NCI-H2081 (cell line): ENCODE measurements at places on chromosomes 2 and 18.

DNA sequence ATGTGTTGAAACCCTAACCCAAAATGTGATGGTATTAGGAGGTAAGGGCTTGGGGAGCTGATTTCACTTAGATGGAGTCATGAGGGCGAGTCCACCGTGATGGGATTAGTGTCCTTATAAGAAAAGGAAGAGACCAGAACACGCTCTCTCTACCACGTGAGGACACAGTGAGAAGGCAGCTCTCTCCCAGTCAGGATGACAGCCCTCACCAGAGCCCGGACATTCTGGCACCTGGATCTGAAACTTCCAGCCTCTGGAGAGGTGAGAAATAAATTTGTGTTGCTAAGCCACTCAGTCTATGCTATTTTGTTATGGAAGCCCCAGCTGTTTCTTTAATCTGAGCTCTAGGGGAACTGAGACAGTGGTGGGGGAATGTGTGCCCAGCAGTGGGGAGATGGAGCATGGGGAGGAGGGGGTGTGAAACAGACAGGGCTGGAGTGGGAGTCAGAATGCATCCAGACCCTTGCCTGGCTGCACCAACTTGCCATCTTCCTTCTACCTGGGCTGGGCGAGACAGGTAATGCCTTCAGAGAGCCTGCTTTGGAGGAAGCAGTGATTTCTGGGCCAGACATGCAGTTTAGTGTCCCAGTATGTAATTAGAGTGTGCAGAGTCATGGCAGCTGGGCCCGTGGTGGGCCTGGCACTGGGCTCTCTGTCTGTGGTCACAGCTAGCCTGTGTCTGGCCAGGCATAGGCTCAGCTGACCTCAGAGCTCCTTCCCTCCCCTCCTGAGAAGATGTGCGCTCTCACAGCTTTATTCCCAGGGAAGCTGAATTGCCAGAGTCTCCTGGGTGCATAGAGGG lies 38.1 kb downstream of the RHOB start:
- no peak for DNase-seq

GRCh38 chr2:135168204-135168856 lies 116.2 kb downstream of the RAB3GAP1 start:
- DNase-seq, result no peak

DNA sequence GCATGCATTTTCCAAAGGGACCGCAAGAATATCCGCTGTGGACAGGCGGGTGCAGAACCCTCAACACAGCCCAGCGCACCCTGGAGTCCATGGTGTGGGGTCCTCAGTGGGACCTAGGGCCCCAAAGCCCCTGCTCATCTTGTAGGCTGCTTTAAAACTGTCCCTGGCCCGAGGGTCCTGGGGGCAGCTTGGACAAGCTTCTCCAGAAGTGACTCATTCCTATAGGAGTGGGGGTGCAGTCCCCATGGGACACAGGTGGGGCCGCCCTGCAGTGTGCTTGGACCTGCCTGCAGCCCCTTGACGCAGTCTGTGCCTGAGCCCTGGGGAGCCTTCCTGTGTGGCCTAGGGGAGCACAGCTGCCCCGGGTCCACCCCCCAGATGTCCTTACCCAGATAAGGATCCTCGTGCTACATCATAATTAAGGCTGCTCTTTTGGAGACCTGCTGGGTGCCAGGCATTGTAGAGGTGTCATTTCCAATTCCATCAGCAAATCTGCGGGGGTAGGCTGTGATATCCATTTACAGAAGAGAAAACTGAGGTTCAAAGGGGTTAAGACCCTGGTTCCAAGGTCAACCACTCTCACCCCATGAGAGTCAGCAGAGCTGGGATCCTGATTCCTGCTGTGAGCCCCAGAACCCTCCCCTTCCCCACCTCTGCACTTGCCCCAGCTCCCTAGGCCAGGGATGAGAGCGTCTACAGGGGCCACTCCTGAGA lies 1.7 kb upstream of the HS6ST1 start:
- DNase-seq, result no peak

DNA sequence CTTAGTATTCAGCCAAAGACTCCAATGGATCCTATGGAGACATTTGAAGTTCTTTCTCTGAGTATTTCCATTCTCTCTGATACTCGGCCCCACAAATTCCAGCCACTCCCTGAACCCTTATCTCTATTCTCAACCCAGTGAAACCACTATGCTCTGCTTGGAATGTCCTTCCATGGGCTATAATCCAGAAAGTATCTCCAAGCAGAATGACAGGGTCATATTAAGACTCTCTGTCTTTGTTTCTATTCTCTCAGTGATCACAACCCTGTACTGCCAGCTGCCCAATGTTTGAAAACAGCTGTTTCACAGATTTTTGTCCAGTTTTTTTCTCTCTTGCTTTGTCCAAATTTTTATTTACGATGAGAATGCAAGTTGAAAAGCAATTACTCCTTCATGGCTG lies 21.9 kb downstream of the CHMP3 start:
- DNase-seq, result no peak

- no peak for DNase-seq
Observed at GRCh38 chr2:105176429-105176828, 65.1 kb upstream of the GPR45 start.

- DNase-seq, result no peak
Observed at GRCh38 chr2:128681507-128681906, 362.8 kb upstream of the HS6ST1 start.

- no peak for DNase-seq
Observed at GRCh38 chr18:51044928-51045585, 15.0 kb downstream of the SMAD4 start.

GRCh38 chr2:238227587-238228032 lies 12.2 kb downstream of the HES6 start:
- DNase-seq, result no peak

GRCh38 chr2:201093573-201093972 lies 21.8 kb downstream of the NDUFB3 start:
- DNase-seq, result no peak

DNA sequence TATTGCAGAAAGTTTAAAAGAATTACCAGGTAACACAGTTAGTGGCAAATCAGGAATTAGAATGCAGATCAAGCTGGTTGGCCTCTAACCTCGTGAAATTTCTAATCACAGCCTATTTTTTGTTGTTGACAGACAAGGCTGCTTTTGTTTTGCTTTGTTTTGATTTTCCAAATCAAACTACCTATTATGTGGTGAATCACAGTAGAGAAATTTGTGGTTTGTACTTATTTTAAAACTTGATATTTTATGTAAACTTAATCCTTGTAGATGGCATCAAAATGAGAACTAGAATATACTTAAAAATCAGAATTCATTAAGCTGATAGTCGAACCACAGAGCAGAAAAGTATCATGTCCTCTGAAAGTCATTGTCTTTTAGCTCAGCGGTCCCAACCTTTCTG lies 258.1 kb downstream of the CTNNA2 start:
- DNase-seq, result no peak

- no peak for DNase-seq
Observed at GRCh38 chr2:224517963-224518362, 67.2 kb downstream of the CUL3 start.

- no peak for DNase-seq
Observed at GRCh38 chr2:86194751-86195054, 559 bp downstream of the IMMT start.

- no peak for DNase-seq
Observed at GRCh38 chr2:238786379-238786778, 61.5 kb upstream of the TWIST2 start.

- DNase-seq, result no peak
Observed at GRCh38 chr2:98580656-98581284, 27.5 kb downstream of the COA5 start.

DNA sequence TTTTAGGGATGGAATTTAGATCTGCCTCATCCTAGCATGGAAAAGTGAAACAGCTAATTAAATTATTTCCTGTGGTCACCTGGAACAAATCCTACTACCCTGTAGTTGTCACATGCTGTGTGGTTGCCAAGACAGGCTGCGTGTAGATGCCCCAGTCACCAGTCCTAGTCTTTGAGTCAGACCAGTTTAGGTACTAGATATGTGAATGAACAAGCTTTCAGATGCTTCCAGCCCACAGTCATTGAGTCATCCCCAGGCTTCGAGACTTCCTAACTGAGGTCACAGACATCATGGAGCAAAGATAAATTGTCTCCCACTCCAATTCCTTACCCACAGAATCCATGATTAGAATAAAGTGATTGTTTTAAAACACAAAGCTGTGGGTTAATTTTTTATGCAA lies 35.8 kb upstream of the GRB14 start:
- DNase-seq, result no peak

DNA sequence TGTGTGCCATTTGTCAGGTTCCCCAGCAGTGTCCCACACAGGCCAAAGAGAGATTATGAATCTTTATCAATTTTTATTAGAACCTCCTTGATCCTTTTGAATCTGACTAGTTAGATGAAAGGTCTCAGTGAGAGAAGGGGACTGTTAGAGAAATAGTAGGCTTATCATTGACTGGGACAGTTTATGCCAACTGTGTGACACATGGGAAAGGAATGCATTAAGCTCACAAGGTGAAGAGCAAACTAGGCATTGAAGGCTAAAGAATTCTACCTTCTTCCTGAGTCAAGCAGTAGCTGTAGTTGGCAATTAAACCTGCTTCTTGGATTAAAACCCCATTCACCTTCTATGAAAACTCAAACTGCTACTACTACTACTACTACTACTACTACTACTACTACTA lies 389.6 kb upstream of the CDH19 start:
- DNase-seq, result no peak

DNA sequence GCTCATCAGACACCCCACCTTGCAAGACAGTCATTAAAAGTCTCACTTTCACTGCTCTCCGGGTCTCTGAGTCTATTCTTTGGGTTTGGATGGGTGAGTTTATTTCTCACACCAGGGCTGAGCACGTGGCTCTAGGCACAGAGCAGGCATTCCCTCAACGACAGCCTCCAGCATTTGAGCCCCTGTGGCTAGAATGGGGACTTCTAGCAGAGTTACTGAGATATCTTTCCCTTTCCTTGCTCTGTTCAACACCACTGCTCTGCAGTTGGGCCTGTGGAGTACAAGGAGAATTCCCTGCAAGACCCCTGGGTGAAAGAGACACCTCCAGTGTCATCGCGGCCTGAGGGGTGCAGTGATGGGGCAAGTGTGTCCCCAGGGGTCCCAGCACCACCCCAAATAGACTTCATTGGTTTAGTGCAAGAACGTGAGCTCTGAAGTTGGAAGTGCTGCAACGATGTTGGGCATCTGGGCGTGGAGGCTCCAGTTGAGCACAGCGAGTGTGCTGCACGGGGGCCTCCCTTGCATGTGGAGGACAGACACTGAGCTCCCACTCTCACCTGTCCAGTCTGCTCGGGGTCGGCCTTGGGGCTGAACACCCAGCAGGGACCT lies 184.1 kb upstream of the HS6ST1 start:
- DNase-seq, result no peak

- DNase-seq, result no peak
Observed at GRCh38 chr2:142531377-142531776, 346.1 kb upstream of the KYNU start.

GRCh38 chr18:39602131-39602530 lies 2036.5 kb upstream of the CELF4 start:
- DNase-seq, result no peak

- DNase-seq, result no peak
Observed at GRCh38 chr2:237692601-237693290, 65.4 kb downstream of the LRRFIP1 start.

GRCh38 chr2:173513107-173513727 lies 158.5 kb downstream of the CDCA7 start:
- DNase-seq, result no peak

DNA sequence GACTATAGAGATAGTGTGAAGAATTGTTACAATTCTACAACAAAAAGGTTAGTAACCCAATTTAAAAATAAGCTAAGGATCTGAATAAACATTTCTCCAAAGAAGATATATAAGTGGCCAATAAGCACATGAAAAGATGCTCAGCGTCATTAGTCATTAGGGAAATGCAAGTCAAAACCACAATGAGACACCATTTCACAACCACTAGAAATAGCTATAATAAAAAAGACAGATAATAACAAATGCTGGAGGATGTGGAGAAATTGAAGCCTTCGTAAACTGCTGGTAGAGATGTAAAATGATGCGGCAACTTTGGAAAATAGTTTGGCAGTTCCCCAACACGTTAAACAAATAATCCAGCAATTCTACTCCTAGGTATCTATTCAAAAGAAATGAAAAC lies 366.5 kb upstream of the POU3F3 start:
- DNase-seq, result no peak

GRCh38 chr2:168849610-168850009 lies 40.6 kb downstream of the SPC25 start:
- DNase-seq, result peak; percentile 20

DNA sequence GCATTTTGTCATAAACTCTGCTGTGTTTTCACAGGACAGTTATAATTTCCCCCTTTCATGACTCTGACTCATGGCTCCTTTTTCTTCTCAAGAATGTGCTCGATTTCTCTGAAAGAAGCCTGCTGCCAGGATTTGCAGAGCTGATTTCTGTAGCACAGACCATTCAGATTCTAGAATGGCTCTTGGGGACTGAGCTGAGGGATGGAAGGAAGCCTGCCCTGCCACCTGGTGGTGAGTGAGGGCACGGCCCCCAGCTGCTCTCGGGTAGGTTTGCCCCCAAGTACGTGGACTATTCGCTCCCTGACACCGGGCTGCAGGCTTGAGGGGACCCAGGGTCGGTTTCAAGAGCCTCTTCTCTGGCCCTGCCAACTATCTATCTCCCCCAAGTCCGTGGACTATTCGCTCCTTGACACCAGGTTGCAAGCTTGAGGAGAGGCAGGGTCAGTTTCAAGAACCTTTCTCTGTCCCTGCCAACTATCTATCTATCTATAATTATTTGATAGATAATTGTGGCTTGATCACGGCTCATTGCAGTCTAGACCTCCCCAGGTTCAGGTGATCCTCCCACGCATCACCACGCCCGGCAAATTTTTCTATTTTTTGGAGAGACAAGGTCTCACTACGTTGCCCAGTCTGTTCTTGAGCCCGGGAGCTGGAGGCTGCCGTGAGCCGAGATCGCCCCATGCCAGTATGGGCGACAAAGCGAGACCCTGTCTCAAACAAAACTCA lies 1.4 kb upstream of the SMYD5 start:
- DNase-seq, result peak; percentile 75

DNA sequence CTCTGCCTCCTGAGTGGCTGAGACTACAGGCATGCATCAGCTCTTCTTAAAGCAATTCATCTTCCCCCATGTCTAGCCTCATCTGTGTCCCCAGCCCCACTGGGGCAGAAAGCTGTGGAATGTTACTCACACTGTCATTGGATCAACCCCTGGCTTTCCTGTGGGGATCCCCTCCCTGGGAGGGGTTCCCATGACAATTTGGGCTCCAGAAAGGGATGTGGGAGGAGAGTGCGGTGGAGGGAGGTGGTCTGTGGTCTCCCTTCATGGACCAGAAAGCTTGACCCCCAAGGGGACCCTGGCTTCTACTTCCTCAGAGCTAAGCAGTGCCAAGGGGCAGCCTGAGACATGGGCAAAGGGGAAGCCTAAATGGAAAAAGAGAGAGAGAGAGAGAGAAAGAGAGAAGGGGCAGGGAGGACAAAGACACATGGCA lies 1.3 kb downstream of the NGEF start:
- DNase-seq, result no peak

GRCh38 chr2:144456680-144457079 lies 63.2 kb downstream of the ZEB2 start:
- DNase-seq, result no peak
